WERI-Rb-1 (cell line): ENCODE measurements at places on chromosomes 12 and 14.
A peak's percentile ranks its signal among the peaks of the same experiment; 100 is the strongest.

DNA sequence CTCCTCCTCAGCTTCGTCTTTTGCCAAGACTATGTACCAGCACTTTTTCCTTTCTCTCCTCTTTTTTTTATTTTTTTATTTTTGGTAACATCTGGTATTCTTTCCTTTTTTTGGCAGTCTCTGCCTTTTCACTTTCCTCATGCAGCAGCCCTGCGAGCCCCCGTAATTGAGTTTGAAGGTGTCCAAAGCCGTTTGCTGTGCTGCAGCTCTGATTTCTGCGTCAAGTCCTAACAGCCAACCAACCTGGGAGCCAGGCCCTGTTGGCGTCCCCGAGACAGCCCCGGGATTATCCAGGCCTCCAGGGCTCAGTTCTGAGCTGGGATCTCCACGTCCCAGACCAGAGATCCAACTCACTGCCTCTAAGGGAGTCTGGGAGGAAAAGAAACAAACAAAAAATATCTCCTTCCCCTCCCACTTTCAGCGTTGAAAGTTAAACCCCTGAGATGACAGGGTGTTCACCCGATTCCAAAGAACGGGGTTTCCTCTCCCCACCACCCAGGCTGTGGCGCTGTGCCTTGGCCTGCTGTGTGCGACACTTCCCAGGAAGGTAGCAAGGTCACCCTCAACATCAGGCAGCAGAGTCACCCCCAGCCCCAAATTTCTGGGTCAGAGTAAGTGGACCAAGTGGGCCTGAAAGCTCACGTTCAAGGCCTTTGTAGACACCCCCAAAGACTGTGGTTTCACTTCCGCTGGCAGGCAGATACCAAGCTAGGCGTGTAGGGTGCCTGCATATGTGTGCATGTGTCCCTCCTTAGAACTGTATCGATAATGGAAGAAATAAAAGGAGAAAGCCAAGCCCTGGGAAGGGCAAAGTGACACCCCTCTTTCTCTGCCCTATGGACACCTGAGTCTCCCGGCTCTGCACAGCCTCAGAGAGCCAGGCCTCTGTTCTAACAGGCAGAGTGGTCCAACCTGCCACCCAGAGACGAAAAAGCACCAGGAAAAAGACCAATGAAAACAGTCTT lies 11.1 kb downstream of the BCL11B start:
- DNase-seq = no peak

DNA sequence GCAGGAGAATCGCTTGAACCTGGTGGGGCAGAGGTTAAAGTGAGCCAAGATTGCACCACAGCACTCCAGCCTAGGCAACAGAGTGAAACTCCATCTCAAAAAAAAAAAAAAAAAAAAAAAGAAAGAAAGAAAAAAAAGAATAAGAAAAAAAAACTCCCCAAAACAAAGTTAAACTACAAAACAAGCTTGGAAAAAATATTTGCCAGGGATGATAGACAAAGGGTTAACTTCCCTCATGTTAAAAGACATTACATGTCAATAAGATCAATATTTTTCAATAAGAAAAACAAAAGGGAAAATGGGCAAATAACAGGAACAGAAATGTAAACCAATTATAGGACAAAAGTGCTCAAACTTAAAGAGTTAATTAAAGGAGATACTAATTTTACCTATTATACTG lies 26.4 kb upstream of the HIGD1C start:
- DNase-seq = no peak

- DNase-seq = no peak
Measured at GRCh38 chr12:104974626-104975290, 11.4 kb upstream of the NOPCHAP1 start.

GRCh38 chr12:83841620-83842019 lies 1071.0 kb downstream of the SLC6A15 start:
- no peak for DNase-seq

DNA sequence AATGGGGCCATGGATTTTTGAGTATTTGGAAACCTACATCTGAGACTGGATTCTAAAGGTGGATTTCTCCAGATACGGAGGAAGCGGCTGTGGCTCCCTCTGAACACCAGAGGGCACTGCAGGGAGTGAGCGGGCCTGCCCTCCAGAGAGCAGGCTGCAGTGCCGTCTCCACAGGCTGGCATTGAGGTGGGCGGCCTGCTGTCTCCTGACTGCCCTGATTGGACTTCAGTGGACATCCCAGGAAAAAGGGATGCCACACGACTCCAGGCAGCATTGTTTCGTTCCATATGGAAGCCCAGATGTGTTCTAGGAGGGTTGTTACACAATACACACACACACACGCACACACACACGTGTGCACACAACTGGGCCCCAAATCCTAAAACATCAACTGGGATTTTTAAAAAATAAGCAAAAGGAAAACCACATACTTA lies 20.9 kb upstream of the ANO2 start:
- peak; percentile 78 for DNase-seq

DNA sequence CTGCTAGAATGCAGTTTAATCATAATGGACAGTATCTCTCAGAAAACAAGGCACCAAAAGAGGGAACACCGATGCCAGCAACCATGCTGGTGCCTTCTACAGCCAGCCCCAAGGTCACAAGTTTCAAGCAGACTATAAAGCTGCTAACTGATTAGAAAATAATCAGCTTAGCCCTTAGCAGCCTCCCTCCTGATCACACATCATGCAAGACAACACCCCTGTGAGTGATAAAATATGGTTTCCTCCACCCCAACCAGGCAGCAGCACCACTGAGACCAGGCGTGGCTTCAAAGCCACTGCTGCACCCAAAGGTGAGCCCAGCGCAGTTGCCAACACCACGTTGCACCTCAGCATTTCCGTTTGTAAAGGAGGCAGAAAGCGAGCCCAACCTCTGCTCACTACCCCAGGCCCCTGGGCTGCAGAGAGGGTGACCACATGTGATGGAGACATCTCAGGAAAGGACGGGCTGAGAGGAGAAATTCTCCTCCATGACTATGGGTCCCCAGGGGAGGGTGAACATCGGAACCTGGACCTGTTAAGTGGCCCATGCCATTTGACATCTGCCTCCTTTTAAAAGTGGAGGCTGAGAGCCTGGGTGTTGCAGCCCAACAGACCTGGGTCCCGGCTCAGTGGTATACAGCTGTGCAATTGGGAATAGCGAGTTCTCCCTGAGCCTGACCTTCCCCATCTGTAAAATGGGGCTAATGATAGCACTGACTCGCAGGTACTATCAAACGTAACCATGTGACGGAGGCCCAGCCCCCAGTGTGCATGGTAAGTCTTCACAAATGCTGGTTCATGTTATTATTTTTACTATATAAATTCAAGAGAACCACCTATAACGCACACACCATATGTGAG lies 11.5 kb downstream of the ZFP36L1 start:
- peak; percentile 82 for DNase-seq

- no peak for DNase-seq
Measured at GRCh38 chr14:49036984-49037516, 549.1 kb downstream of the RPS29 start.

GRCh38 chr12:24948757-24949722 lies at the start of gene BCAT1:
Gene BCAT1 (minus strand): TSS chr12:24949101. CDS start chr12:24948932, 169 bp downstream.
- DNase-seq = peak; percentile 59

- no peak for DNase-seq
Measured at GRCh38 chr14:96261053-96261452, 5.0 kb downstream of the BDKRB1 start.

DNA sequence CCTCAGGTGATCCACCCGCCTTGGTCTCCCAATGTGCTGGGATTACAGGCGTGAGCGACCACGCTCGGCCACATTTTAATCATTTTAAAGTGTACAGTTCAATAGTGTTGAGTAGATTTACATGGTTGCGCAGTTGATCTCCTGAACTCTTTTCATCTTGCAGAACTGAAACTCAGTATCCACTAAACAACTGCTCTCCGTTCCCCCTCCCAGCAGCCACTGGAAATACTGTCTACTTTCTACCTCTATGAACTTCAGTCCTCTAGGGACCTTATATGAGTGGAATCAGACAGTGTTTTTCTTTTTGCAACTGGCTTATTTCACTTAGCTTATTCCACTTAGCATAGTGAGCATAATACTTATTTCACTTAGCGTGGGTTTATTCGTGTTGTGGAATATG lies 53.7 kb downstream of the KCTD10 start:
- DNase-seq = no peak
